ENCODE measurements at places on chromosomes 1 and 21. TPM values are rescaled to one million over a fixed set of nuclear protein-coding genes. Genes with fewer than 3 reads are reported as not detected.

KRTAP20-1 gene
- total RNA-seq, result not detected

CSF3R gene
- total RNA-seq, result not detected

CDC20 gene
- total RNA-seq, result 96.9 TPM

ADPRS gene
- total RNA-seq, result 29.3 TPM

ERICH3 gene
- total RNA-seq, result not detected

PTGS2 gene
- not detected for total RNA-seq

GRCh38 chr1:201463071-201463552 lies 5.9 kb downstream of the PHLDA3 start:
- no peak for DNase-seq

- peak; percentile 55 for DNase-seq
Measured at GRCh38 chr1:12049616-12050015, 13.5 kb upstream of the TNFRSF8 start.

DNA sequence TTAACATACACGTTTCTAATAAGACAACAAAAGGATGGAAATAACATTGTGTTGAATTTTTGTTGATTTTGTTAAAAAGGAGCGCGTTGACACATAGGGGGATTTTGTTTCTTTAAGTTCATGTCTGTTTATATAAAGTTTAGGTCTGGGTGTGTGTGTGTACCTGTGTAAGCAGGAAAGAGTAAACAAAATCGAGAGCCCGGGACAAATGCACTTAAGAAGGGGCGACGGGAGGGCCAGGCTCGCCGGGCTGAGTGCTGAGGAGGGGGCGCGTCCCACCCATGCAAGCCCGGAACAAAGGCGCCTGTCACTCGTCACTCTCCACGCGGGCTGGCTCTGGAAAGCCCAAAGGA lies 28.8 kb upstream of the TRIM17 start:
- DNase-seq, result no peak

DNA sequence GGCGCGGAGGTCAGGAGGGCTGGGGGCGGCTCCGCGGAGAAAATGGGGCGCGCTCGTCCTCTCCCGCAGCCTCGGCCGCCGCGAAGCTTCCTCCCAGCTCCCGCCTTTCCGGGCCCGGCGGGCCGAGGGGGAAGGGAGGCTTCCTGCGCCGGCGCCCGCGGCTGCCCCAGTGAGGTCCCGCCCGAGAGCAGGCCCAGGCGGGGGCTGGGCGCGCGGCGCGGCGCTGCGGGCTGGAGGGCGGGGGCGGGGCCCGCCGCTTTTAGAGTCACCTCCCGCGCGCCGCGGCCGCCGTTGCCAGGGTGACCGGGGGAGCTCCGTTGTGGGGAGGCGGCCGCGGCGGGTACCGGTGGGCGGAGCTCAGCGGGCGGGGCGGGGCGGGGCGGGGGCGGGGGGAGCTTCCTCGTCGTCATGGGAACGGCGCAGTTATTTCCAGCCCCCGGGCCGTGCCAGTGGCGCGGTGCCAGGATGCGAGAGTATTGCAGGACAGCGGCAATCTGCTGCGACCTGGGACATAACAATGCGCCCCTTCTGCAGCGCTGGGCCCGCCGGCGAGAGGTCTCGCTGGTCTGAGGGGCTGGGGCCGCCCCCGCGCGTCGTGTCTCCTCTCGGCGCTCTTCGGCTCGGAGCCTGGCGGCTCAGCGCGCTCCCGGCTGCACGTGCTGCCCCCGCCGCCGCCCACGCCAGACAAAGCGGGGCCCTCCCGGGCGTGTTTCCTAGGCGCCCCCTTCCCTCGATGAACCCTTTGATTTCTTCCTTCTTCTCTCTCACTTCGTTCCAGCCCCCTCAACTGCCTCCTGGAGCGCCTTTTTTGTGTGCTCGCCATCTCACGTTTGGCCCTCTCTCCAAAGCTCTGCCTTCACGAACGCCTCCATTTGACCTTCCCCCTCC lies 16.9 kb downstream of the IER5 start:
- DNase-seq, result peak; percentile 93

- no peak for DNase-seq
Measured at GRCh38 chr1:246678816-246679793, 45.1 kb upstream of the SCCPDH start.

DNA sequence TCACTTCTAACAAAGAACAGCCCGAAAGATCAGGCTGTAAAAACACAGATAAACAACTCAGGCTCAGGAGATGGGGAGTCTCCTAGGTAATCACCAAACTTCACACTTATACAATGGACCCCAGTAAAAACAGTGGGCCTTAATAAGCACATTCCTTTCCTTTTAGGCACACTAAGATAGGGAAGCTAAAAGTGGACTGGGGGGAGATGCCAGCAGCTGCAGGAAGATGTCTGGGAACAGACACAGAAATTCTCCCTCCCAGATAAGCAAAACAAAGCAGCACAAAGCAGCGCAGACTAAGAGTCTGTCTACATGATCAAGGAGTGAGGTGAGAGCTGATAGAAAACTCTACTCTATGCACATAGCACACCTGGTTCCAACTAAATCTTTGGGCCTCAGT lies 29.0 kb upstream of the CTBS start:
- no peak for DNase-seq
